ENCODE measurements at places on chromosomes 11 and 22.

DNA sequence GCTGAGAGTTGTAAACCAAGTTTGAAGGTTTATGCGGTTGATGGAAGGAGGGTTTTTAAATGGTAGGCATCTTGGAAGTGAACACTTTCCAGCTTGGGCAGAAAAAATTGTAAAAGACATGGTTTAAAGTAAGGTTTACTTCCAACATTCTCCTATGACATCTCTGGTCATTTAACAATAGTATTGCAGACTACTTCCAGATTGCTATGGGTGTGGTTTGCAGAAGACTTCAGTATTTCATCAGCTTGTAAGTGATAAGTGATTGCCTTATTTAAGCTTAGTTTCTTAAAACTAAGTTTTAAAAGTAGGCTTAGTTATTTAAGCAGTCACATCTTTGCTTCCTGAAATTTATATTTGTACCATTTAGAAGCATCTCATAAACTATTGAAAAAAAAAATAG, 7.2 kb upstream of the STT3A start:
- DNase-seq, result no peak

GRCh38 chr22:24128631-24129262, 52.5 kb upstream of the SUSD2 start:
- DNase-seq, result peak; percentile 88

DNA sequence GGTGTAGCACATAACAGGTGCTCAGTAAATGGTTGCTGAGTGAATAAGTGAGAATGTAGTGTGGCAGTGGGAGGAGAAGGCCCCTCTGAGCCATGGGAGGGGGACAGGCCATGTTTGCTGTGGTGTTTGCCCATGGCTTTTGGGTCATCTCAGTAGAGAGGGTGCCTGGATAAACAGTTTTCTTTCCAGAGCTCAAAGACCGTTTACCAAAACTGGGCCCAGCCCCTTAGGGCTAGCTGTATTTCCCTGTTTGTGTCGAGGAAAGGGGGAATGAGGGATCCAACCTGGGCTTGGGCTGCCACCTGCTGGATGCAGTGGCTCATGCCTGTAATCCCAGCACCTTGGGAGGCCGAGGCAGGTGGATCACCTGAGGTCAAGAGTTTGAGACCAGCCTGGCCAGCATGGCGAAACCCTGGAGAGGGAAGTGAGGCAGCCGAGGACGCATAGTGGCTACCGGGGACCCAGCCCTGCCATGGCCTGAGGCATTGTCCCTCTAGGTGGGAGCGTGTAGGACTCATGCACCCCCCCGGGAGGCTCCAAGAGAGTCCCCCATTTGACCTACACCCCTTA, 8.7 kb upstream of the LTO1 start:
- no peak for DNase-seq

DNA sequence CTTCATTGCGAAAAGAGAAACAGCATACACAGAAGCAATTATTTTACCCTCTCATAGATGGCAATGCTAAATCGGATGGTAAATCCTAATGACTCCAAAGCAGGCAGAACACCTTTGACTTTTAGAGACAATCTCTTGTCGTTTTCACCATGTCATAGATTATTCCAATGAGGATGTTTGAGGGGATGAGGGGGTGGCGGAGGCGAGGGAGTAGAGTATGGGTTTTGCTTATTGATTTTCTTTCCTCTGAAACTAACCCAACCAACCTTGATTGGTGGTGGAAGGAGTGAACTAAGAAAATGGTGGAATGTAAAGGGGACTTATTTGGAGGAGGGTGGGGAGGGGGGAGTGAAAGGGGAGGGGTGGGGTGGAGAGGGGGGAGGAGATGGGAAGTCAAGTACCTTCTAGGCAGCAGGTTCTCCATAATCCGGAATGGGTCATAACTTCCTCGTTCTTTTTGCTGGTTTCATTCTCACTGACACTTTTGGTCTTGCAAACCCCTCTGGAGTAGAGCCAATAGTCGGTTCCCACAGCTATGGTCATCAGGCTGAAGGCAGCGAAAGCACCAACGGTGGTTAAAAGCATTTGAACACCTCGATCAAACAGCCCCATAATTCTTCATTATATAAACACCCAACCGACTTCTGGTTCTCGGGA, 1.5 kb downstream of the CACNG2 start:
- DNase-seq, result no peak

- no peak for DNase-seq
These were observed 8.1 kb downstream of the SSTR3 start for GRCh38 chr22:37204045-37204655.

DNA sequence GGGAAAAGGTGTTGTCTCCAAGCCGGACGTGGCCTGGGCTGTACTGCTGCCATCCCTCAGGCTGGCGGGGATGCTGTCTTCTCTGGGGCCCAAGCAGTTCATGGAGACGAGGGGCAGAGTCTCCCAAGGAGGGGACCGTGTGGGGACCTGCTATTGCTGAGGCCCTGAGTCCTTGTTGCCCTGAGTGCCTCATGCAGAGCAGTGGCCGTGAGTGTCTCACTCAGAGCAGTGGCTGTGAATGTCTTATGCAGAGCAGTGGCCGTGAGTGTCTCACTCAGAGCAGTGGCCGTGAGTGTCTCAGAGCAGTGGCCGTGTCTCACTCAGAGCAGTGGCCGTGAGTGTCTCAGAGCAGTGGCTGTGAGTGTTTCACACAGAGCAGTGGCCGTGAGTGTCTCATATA, 54.7 kb downstream of the GRAMD4 start:
- DNase-seq, result no peak

DNA sequence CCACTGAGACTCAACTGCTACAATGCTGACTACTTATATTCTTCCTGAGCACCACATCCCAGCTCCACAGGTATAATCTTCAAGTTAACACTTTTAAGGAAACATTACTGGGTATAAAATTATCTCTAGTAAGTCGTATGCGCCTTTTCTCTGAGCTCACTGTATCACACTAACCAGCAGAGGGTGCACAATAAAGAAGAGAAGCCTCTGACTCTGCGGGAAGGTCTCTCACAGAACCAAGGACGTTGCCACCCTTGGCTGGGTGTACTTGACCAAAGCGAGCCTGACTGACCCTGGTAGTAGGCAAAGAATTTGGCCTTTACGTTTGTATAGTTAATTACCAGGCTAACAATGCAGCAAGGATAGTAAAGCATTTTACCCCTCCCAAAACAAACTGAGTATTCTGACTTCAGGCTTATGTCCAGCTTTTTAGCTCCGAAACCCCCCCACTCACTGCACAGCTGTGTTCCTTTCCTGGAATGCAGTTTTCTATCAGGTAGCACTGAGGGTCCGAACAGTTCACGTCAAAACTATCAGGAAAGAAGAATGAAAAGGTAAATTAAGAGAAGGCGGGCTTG, at the start of gene BTBD18:
TSS of gene BTBD18 (minus strand) at position 144 of the 578 bp plus-strand sequence. CDS start 631 bp downstream, outside the sequence.
- no peak for DNase-seq

GRCh38 chr11:1344056-1344635, 34.7 kb upstream of the TOLLIP start:
- DNase-seq, result no peak

GRCh38 chr11:124285610-124286344, 28.0 kb downstream of the OR8D1 start:
- DNase-seq, result peak; percentile 66

- no peak for DNase-seq
These were observed 9.3 kb downstream of the MRPL16 start for GRCh38 chr11:59801160-59801706.

- no peak for DNase-seq
These were observed 2.1 kb downstream of the C22orf23 start for GRCh38 chr22:37951305-37951704.

DNA sequence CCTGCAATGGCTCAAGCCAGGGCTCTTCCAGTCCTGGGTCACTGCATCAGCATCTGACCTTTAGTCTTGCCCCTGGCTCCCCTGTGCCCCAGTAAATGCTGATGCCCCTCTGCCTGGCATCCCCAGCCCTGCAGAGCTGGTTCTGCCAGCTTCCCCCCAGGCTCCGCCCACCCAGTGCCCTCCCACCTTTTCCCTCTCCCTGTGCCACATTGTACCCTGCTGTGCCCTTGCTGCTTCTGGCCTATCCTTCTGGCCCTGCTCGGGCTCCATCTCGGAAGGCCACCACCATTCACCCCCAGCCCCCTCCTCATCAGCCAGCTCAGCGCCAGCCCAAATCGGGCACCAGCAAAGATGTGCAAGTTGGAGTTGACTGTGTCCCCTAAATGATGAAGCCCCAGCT, 7.4 kb downstream of the CAPN5 start:
- no peak for DNase-seq

DNA sequence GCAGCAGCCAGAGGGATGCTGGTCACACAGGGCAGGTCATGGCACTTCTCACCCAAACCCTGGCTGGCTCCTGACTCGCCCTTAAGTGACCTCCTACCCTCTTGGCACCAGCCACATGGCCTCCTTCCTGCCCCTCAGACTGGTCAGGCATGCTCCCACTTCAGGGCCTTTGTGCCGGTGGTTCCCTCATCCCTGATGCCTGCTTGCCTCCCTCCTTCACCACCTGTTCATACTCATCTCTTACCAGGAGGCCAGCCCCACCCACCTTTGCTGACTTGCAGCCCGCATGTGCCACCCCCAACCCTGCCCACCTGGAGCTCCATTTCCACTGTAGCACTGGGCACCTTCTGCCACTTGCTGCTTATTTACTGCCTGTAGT, 20.1 kb downstream of the GNAZ start:
- DNase-seq, result no peak

DNA sequence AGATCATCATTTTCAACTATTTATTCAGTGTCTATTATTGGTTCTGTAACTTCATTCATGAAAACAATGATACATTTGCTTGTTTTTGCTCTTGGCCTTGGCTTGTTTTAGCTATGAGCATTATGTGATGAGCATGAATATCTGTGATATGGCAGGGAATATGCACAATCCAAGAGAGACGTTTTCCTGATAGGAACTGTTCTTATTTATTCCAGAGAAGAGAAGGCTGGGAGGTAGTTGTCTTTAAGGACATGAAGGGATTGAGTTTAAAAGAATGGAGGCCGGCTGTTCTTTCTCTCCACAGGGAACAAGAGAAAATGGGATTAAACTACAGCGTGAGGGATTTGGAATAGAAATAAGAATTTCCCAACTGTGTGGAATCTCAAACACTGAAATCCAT, 30.3 kb downstream of the BLID start:
- DNase-seq, result no peak

- no peak for DNase-seq
These were observed 530.3 kb downstream of the TBC1D22A start for GRCh38 chr22:47292546-47293320.

GRCh38 chr11:18248561-18248960, at the start of gene SAA2:
Gene SAA2, minus strand, starts transcription at chr11:18248668. Its CDS starts 657 bp downstream, at chr11:18248011.
- DNase-seq, result no peak
